ENCODE measurements at places on chromosomes 12 and 14. TPM values are rescaled to one million over a fixed set of nuclear protein-coding genes. Genes with fewer than 3 reads are reported as not detected.

DNA sequence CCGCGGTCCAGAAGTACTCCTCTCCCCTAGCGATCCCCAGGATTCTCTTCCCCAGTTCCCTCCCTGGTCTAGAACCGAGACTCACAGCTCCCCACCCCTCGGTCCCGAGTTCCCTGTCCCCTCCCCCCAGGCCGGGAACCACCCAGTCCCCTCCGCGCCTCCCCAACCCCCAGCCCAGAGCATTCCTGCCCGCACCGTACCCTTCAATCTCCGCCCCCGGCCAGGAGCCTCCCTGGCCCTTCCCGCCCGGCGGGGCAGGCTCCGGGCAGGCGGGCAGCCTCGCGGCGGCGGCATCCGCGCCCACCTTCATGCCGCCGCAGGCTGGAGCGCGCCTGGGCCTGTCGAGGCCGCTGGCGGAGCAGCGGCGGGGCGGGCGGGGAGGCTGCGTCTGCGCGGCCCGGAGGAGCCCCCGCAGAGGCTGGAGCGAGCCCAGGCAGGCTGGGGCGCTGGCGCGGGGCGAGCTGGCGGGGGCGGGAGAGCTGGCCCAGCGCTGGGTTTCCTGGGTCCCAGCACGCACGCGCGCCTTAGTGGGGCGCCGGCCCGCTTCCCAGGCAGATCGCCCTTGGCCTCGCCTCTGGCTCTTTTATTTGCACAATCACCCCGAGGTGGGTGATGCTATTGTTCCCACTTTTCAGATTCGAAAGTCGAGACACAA, 22.2 kb upstream of the GPR132 start:
- H3K4me1 ChIP-seq, result peaks cover 63% of the 10 kb centered on the region
- DNase-seq, result peak; percentile 51
- no peaks in the 10 kb centered on the region for H3K36me3 ChIP-seq
- H3K27me3 ChIP-seq, result peaks cover 40% of the 10 kb centered on the region
- peak overlapping the region; percentile 78 for H3K27ac ChIP-seq
- H3K4me3 ChIP-seq, result peak overlapping the region; percentile 38

GRCh38 chr12:6613776-6614512, 6.8 kb upstream of the CHD4 start:
- no peaks in the 10 kb centered on the region for H3K27me3 ChIP-seq
- H3K27ac ChIP-seq, result peak overlapping the region; percentile 52

GRCh38 chr14:105161964-105162668, 6.5 kb downstream of the JAG2 start:
- no peak overlapping the region for H3K27ac ChIP-seq
- H3K36me3 ChIP-seq, result no peaks in the 10 kb centered on the region
- H3K4me1 ChIP-seq, result peaks cover 7% of the 10 kb centered on the region

- no peaks in the 10 kb centered on the region for H3K36me3 ChIP-seq
- no peak overlapping the region for H3K4me3 ChIP-seq
- peak; percentile 92 for DNase-seq
Observed at GRCh38 chr14:67987606-67988005, 168.0 kb downstream of the RAD51B start.

DNA sequence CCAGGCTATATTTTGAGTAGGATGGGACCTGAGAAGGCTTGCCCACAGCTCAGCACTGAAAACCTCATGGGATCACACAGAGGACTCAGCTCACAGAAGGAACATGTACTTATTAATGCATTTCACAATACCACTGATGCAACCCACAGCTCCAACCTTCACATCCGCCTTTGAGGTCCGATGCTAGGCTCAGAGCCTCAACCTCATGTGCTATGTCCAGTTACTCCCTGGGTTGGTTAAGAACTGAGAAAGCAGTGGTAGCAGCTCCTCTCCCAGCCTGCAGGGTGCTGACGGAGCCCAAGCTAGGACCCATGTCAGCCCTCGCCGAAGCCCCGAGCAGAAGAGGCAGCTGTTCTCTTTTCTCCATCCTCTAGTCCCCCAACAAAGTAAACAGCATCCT, 52.9 kb downstream of the SPTB start:
- H3K27me3 ChIP-seq, result peaks cover 10% of the 10 kb centered on the region
- no peak overlapping the region for H3K4me3 ChIP-seq
- DNase-seq, result no peak
- no peak overlapping the region for H3K27ac ChIP-seq
- H3K4me1 ChIP-seq, result peaks cover 16% of the 10 kb centered on the region

DNA sequence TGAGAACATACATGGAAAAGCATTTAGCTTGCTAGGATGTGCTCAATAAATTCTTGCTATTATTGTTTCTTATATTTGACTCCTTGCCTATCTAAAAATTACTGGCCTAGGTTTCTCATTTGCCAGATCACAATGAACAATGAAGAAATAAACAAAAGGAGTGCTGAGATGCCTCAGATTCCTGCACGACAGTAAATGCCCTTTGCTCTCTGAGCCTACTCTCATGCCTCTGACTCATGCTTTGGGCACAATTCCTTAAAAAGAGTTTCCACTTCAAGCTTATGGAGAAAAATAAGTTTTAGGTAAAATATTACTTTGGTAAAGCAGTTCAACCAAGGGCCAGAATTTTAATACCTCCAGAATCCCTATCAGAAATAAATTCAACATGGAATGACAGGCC, 30.9 kb downstream of the GRIN2B start:
- no peak overlapping the region for H3K27ac ChIP-seq
- no peaks in the 10 kb centered on the region for H3K36me3 ChIP-seq
- no peak overlapping the region for H3K4me3 ChIP-seq
- DNase-seq, result no peak

Gene NTF3
- polyA plus RNA-seq, result 2.7 TPM

- no peaks in the 10 kb centered on the region for H3K27me3 ChIP-seq
- no peak overlapping the region for H3K4me3 ChIP-seq
- no peaks in the 10 kb centered on the region for H3K36me3 ChIP-seq
- H3K27ac ChIP-seq, result no peak overlapping the region
- H3K4me1 ChIP-seq, result no peaks in the 10 kb centered on the region
Observed at GRCh38 chr14:89826596-89826995, 127.9 kb downstream of the EFCAB11 start.

GRCh38 chr14:30214014-30214413, 286.4 kb upstream of the PRKD1 start:
- H3K4me1 ChIP-seq, result no peaks in the 10 kb centered on the region
- no peak for DNase-seq
- no peaks in the 10 kb centered on the region for H3K36me3 ChIP-seq
- H3K27ac ChIP-seq, result no peak overlapping the region
- no peaks in the 10 kb centered on the region for H3K27me3 ChIP-seq
- H3K4me3 ChIP-seq, result no peak overlapping the region

- no peak overlapping the region for H3K27ac ChIP-seq
- H3K36me3 ChIP-seq, result no peaks in the 10 kb centered on the region
- H3K4me1 ChIP-seq, result no peaks in the 10 kb centered on the region
- no peak for DNase-seq
- H3K4me3 ChIP-seq, result no peak overlapping the region
- no peaks in the 10 kb centered on the region for H3K27me3 ChIP-seq
Observed at GRCh38 chr12:95600567-95600966, 49.3 kb upstream of the USP44 start.

GRCh38 chr12:66119870-66120241, 10.7 kb downstream of the LLPH start:
- H3K27me3 ChIP-seq, result no peaks in the 10 kb centered on the region
- H3K27ac ChIP-seq, result no peak overlapping the region
- H3K36me3 ChIP-seq, result peaks cover 49% of the 10 kb centered on the region
- no peak overlapping the region for H3K4me3 ChIP-seq
- DNase-seq, result no peak
- H3K4me1 ChIP-seq, result no peaks in the 10 kb centered on the region

DNA sequence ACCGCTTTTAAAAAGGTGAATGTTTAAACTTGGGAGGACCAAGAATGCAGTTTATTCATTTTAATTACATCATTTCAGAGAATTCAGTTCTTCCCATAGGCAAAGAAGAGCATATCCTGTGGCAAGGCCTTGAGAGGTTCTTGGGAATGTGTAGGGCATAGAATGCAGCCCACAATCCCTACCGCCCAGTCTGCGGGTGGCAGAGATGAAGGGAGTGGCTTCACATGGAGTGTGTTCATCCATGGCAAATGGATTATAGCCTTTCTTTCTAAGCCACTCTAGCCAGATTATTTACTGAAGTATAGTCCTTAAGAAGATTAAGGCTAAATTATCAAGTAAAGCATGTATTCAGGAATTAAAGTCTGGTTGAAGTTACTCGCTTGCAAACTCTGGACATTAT, 97.4 kb downstream of the TSPAN8 start:
- H3K4me3 ChIP-seq, result no peak overlapping the region
- no peaks in the 10 kb centered on the region for H3K27me3 ChIP-seq
- H3K27ac ChIP-seq, result no peak overlapping the region
- no peaks in the 10 kb centered on the region for H3K4me1 ChIP-seq
- no peaks in the 10 kb centered on the region for H3K36me3 ChIP-seq
- no peak for DNase-seq

- H3K4me3 ChIP-seq, result no peak overlapping the region
- no peak overlapping the region for H3K27ac ChIP-seq
- no peaks in the 10 kb centered on the region for H3K4me1 ChIP-seq
- DNase-seq, result no peak
- no peaks in the 10 kb centered on the region for H3K36me3 ChIP-seq
- H3K27me3 ChIP-seq, result peaks cover 4% of the 10 kb centered on the region
Observed at GRCh38 chr12:48027183-48028002, 23.1 kb upstream of the COL2A1 start.

DNA sequence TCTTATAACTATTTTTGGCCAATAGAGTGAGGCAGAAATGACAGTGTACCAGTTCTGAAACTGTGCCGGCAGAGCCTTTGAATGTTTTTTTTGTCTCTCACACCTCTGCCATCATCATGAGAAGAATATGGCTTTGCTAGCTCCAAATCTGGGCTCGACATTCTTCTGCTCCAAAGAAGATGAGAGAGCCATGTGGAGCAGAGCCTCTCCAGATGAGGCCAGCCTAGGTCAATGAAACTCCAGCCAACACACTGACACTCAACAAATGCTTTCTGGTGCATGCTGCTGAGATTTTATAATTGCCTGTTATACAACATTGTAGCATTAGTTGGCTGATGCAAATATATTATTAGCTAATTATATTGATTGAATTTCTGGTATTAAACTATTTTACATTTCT, 154.7 kb downstream of the SLC38A4 start:
- DNase-seq, result no peak
- no peak overlapping the region for H3K27ac ChIP-seq
- H3K4me1 ChIP-seq, result no peaks in the 10 kb centered on the region
- no peak overlapping the region for H3K4me3 ChIP-seq
- H3K36me3 ChIP-seq, result no peaks in the 10 kb centered on the region
- no peaks in the 10 kb centered on the region for H3K27me3 ChIP-seq

- DNase-seq, result no peak
- no peak overlapping the region for H3K4me3 ChIP-seq
- H3K27me3 ChIP-seq, result no peaks in the 10 kb centered on the region
- no peak overlapping the region for H3K27ac ChIP-seq
- H3K4me1 ChIP-seq, result no peaks in the 10 kb centered on the region
Observed at GRCh38 chr14:63745858-63746425, 18.1 kb upstream of the SGPP1 start.

DNA sequence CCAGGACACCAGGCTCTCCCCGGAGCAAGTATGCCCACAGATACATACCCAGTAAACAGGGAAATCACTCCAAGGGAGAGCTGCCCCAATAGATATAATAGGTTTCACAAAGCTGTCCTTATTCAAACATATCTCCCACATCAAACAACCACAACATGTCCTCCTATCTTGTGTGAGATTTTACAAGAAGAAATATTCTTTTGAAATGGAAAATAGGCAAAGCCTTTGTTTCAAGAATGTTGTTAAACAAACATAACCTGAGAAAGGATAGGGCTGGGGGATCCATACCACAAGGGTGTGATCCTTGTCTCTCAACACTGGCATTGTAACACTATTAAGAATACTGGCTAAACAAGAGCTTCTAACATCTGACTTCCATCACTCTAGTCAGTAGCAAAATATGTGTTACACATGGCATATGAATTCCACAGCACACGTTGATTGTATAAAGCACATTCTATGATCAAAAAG, 32.9 kb downstream of the LGR5 start:
- no peak overlapping the region for H3K4me3 ChIP-seq
- H3K36me3 ChIP-seq, result no peaks in the 10 kb centered on the region
- H3K4me1 ChIP-seq, result no peaks in the 10 kb centered on the region
- no peak for DNase-seq
- no peaks in the 10 kb centered on the region for H3K27me3 ChIP-seq

Gene C1QL4
- polyA plus RNA-seq, result not detected

GRCh38 chr14:93322929-93323599, 9.8 kb downstream of the BTBD7 start:
- no peak overlapping the region for H3K27ac ChIP-seq
- no peaks in the 10 kb centered on the region for H3K27me3 ChIP-seq

Gene SERPINA6
- polyA plus RNA-seq, result 0.11 TPM

- no peaks in the 10 kb centered on the region for H3K36me3 ChIP-seq
- no peak overlapping the region for H3K27ac ChIP-seq
- no peak for DNase-seq
- H3K4me3 ChIP-seq, result no peak overlapping the region
- no peaks in the 10 kb centered on the region for H3K4me1 ChIP-seq
- H3K27me3 ChIP-seq, result no peaks in the 10 kb centered on the region
Observed at GRCh38 chr14:96352708-96353107, 10.4 kb downstream of the ATG2B start.

GRCh38 chr12:54954801-54955200, 29.8 kb downstream of the TESPA1 start:
- no peak overlapping the region for H3K4me3 ChIP-seq
- no peaks in the 10 kb centered on the region for H3K27me3 ChIP-seq
- no peak overlapping the region for H3K27ac ChIP-seq
- H3K4me1 ChIP-seq, result peaks cover 23% of the 10 kb centered on the region

DNA sequence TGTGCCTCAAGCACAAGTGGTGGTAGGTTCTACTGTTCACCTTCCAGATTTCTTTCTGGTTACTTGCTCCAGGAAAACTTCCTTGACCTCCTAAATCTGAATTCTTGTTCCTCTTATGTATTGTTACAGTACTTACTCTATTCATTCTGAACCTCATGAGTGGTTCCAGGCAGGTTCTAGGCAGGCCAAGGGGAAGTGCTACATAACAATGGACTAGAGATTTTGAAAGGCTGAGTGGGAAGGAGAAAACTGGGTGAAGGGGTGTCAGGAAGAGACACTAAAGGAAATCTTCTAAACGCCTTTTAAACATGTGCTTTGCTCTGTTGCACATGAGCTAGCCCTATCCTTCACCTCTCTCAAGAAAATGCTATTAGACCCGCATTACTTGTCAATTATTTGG, 1.6 kb downstream of the YARS2 start:
- DNase-seq, result no peak
- H3K36me3 ChIP-seq, result peaks cover 41% of the 10 kb centered on the region
- H3K4me3 ChIP-seq, result peak overlapping the region; percentile 76

- DNase-seq, result no peak
- no peak overlapping the region for H3K27ac ChIP-seq
- no peak overlapping the region for H3K4me3 ChIP-seq
- no peaks in the 10 kb centered on the region for H3K36me3 ChIP-seq
- H3K27me3 ChIP-seq, result no peaks in the 10 kb centered on the region
Observed at GRCh38 chr14:85564841-85565527, 35.0 kb downstream of the FLRT2 start.

GRCh38 chr12:113152835-113153814, 3.6 kb downstream of the CFAP73 start:
- H3K27ac ChIP-seq, result no peak overlapping the region
- no peaks in the 10 kb centered on the region for H3K4me1 ChIP-seq
- peak; percentile 49 for DNase-seq
- H3K36me3 ChIP-seq, result no peaks in the 10 kb centered on the region
- H3K4me3 ChIP-seq, result peak overlapping the region; percentile 20
